Naive thymus-derived CD4-positive, alpha-beta T cell (primary cell): ENCODE measurements at places on chromosomes 7 and 10. TPM values are rescaled to one million over a fixed set of nuclear protein-coding genes. Genes with fewer than 3 reads are reported as not detected.

- peak; percentile 24 for DNase-seq
Observed at GRCh38 chr7:141785706-141786552, 4.1 kb upstream of the TAS2R5 start.

GRCh38 chr10:113235508-113235907 lies 285.5 kb downstream of the TCF7L2 start:
- no peak for DNase-seq

- no peak for DNase-seq
Observed at GRCh38 chr7:141027043-141027442, 12.3 kb upstream of the MRPS33 start.

DNA sequence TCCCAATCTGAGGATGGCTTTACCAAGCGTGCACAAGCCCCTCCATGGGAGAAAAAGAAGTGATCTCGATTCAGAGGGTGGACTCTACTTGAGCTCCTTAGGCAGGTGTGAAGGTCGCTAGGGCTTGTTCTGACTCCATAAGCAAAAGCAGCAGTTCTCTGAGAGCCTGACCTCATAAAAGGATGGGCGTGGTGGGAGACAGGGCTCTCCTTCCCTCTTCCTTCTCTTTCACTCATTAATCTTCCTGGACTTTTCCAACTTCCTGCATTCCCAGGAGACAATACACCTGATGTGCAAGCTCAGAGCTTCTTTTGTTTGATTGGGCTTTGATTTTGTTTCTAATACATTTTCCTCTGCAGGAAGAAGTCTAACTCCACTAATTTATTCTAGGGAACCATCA lies 22.3 kb upstream of the TMEM72 start:
- no peak for DNase-seq

DNA sequence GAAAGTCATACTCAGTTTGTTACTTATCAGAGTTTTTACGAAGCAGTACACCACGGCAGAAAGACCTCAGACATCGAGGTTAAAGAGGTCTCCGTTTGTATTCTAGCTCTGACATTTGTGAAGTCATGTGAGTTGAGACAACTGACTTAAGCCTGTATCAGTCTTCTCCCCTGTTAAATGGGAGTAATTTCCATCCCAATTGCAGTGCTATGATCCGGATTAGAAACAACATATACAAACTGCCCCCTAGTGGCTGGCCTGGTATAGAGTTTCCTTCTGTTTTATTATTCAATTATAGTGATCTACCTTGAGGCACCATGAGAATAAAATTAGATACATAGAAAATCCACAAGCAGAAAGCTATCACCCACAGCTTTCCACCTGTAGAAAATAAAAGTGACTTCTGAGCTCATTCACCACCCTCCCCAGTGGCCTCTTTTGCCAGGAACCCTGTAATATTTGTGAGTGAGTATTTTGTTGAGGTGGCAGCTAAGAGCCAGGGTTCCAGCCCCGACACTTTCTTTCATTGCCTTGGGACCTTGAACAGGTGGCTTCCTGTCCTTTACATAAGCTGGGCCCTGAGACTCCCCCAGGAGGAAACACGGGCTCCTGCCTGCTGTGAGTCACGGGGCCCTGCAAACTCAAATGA lies 607.2 kb upstream of the MGMT start:
- no peak for DNase-seq

DNA sequence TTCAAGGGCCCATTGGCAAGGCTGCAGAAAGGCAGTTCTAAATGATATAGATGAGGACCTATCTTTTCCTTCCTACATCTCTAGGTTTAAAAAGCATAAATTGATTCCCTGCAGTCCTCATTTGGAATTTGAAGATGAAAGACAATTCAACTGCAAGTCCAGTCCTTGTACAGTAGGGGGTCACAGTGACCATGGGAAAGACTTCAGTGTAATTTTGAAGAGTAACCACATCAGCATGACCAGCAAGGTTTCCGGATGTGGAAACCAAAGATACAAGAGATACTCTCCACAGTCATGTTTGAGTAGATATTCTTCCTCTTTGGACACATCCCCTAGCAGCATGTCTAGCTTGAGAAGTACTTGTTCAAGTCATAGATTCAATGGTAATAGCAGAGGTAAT lies 539.3 kb upstream of the TEX47 start:
- DNase-seq: no peak

GRCh38 chr7:143811-144453 lies 48.4 kb upstream of the FAM20C start:
- DNase-seq: no peak

The FGFBP3 gene
- 1.5 and 1.9 TPM in 2 replicates for total RNA-seq

DNA sequence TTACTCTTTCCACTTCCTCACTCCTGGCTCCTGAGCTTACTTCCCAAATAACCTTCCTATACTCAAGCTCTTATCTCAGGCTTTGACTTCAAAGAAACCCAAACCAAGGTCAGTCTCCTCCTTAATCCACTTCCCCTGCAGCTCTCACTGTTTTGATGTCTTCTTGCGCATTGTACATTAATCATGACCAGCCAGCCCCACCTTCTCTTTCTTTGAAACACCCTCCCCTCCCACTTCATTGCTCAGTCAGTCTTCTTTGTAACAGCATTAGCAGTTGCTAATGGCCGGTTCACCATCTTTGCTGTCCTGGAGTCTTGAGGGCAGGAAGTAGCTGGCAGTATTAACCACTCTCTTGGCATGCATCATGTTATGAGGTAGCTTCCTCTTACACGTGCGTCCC lies 57.9 kb upstream of the CHCHD3 start:
- DNase-seq: no peak

DNA sequence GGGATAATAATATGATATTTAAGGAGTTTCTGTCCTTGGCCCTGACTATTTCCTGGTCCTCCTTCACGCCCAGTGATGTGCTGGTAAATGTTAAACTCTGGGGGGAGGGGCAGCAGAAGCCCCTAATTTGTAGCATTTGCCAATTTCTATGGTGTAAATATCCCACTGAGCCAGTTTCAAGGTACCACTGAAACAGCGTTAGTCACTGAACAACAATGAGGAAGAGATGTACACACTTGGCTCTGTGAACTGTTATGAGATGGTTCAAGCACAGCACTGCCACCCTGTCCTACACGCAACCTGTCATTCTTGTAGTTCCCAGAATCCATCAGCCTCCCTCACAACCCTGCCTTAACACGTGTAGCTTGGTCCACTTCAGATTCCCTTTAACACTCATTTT lies 39.8 kb downstream of the MET start:
- no peak for DNase-seq

DNA sequence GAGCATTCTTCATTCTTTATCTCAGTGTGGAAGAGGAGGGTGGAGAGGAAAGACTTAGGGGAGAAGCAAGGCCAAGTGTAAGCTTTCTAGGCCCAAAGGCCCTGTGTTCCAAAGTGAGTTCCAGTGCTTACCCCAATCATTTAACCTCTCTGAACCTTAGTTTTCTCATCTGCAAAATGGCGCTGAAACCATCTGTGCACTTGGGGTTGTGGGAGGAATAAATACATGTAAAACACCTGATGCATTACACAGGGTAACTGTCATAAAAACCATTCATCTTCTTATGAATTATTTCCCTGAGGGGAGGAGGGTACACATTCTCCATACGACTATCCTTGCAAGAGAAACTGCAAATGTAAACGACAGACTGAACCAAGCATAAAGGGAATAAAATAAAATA lies 19.0 kb downstream of the PIK3AP1 start:
- DNase-seq: no peak

The PAPSS2 gene
- 0.81 TPM for total RNA-seq

- DNase-seq: no peak
Observed at GRCh38 chr7:41817386-41817785, 114.5 kb upstream of the INHBA start.

The DGKI gene
- not detected for total RNA-seq

DNA sequence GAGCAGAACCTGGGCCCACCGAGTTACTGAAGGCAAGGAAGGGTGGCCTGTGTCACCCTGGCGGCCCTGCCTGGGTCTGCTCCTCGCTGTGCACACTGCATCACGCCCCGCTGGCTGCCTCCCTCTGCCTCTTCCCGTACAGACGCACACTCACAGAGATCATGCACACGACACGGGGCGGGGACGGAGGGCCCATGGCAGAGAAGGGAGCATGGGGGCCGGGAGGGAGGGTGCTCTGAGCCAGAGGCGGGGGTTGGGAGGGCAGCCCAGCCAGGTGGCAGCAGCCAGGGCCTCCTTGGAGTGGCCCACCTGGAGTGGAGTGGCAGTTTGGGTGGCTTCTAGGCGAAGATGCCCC lies 16.6 kb downstream of the BUD23 start:
- no peak for DNase-seq

The HYAL4 gene
- total RNA-seq: not detected in 2 replicates

GRCh38 chr7:48416327-48416908 lies 245.2 kb downstream of the ABCA13 start:
- no peak for DNase-seq
